ENCODE measurements at places on chromosomes 11 and 22.
A peak's percentile ranks its signal among the peaks of the same experiment; 100 is the strongest.

- no peak for DNase-seq
Observed at GRCh38 chr11:61544466-61544865, 35.9 kb downstream of the LRRC10B start.

GRCh38 chr22:41752011-41752970, 48.2 kb upstream of the CCDC134 start:
- no peak for DNase-seq

DNA sequence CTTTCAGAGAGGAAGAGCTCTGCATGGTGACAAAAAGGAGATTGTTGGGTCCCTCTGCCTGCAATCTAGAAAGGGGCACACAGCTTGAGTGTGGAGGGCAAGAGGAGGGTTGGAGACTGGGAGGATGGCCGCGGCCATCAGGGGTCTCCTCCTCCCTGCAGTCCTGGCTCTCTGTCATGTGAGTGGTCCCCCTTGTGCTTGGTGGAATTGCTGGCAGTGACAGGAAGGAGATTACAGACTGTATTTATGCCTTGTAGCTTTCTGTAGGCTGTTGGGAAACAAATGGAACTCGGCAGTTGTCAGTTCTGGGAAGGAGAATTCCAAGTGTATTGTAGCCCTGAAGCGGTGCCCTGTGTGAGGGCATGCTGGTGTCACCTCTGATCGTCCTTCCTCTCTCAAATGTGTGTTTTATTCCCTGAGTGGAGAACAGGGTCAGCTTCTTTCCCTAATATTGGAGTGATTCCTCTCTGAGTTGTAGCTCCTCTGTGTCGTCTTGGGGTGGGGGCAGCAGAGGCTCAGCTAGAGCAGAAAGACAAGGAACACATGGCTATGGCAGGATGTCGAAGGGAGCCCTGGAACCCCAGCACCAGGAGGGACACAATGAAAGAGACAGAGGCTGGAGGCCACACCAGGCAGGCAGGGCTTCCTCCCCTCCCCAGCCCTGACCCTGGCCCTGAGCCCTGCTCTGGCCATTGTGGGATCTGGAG, 163.1 kb downstream of the PKNOX2 start:
- no peak for DNase-seq

GRCh38 chr11:93936460-93936859, 84.7 kb upstream of the HEPHL1 start:
- no peak for DNase-seq

GRCh38 chr11:114258696-114259095, 37.5 kb upstream of the NNMT start:
- DNase-seq = no peak

- no peak for DNase-seq
Observed at GRCh38 chr11:91796999-91797398, 427.6 kb upstream of the FAT3 start.

DNA sequence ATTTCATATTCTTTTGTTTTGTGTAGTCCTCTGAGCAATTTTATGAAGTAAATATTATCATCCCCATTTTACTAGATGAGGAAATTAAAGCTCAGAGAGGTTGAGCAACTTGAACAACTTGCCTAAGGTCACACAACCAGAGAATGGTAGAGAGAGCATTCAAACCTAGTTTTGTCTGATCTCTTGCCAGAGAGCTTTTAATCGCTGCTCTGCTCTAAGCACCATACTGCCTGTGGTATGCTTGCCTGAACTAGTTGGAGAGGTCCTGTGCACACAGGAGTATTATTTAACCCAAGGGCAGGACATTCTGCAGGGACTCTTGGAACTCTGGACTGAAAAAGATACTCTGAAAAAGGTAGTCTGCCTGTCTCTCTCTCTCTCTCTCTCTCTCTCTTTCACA, 38.5 kb downstream of the TRAF6 start:
- DNase-seq = no peak

DNA sequence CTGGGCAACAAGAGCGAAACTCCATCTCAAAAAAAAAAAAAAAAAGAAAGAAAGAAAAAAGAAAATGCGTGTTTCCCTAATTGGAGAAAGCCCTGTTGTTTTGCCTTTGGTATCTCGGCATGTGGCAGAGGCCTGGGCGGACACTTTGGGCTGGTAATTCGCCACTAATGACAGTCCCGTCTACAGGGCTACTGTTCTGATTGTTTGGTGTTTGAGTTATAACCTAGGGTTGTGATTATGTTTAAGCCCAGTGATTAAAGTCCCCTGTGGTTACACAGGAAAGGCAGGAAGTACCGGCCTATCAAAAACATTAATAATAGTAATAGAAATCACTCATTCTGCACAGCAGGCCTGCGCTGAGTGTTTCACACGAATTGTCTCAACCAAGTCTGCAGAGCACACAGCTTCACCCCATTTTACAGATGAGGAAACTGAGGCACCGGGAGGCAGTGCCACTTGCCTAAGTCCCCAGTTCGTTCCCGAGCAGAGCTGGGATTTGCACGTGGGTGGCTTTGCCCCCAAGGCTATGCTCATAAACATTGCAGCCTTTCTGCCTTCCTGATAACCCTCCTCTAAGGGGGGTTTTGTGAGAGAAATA, 39.1 kb upstream of the GRAMD4 start:
- DNase-seq = no peak

DNA sequence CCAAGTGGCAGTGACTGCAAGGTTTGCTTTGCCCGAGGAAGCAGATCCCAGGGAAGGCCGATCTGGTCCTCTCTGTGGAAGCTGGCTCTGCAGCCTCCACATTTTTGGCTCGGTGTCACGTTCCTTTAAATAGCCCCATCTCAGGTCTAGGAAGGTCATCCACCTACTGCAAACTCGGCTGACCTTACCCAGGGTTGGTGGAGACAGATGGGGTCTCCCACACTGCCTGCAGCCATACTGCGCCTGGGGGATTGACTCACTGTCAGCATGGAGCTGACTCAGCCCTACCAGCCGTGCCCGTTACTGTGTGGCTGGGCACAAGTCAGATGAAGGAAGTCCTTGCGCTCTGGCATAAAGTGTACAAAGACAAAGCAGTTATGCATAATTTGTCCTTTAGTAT, 16.9 kb downstream of the CDPF1 start:
- DNase-seq = peak; percentile 54

GRCh38 chr11:72724021-72724551, 28.1 kb downstream of the ARAP1 start:
- no peak for DNase-seq

DNA sequence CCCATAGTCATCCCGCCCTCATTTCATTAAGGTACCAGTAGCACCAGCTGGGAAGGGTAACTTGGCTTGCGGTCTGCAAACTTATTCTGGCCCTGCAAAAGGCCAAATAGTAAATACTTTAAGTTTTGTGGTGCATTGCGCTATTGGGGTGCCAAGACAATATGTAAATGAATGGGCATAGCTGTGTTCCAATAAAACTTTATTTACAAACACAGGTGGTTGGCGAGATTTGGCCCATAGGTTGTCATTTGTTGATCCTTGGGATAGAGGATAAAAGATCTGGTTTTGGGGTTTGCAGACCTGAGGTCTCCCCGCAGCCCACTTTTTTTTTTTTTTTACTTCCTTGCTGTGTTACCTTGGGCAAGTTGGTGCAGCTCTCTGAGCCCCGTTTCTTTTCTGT, 127.4 kb downstream of the MIAT start:
- no peak for DNase-seq

- no peak for DNase-seq
Observed at GRCh38 chr11:134480136-134480712, 68.2 kb upstream of the B3GAT1 start.

- DNase-seq = no peak
Observed at GRCh38 chr22:25357132-25357455, 137.7 kb downstream of the CRYBB2 start.

GRCh38 chr22:30574997-30575671, 669 bp upstream of the GAL3ST1 start:
- DNase-seq = no peak

- no peak for DNase-seq
Observed at GRCh38 chr11:73095613-73096012, 46.5 kb downstream of the FCHSD2 start.

- no peak for DNase-seq
Observed at GRCh38 chr11:73321604-73322381, 13.7 kb downstream of the ARHGEF17 start.

DNA sequence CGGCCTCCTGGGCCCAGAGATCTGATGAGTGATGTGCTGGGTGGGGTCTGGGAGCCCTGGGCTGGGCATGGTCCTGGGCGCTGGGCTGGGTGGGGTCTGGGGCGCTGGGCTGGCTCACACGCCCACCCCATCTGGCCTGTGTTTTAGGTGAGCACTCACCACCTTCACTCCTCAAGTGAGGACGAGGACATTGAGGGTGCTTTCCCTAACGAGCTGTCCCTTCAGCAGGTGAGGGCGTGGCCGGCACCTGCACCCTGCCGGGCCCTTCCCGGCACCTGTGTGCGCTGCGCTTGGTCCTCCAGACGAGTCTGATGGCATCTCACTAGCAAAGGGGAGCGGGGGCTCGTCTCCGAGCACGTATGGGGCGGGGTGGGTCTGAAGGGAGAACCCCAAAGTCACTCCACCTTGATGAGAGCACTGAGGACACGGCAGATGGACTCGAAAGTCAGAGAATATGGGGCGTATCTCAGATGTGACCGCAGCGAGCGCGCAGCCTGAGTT, 37.9 kb downstream of the SBF1 start:
- DNase-seq = no peak

DNA sequence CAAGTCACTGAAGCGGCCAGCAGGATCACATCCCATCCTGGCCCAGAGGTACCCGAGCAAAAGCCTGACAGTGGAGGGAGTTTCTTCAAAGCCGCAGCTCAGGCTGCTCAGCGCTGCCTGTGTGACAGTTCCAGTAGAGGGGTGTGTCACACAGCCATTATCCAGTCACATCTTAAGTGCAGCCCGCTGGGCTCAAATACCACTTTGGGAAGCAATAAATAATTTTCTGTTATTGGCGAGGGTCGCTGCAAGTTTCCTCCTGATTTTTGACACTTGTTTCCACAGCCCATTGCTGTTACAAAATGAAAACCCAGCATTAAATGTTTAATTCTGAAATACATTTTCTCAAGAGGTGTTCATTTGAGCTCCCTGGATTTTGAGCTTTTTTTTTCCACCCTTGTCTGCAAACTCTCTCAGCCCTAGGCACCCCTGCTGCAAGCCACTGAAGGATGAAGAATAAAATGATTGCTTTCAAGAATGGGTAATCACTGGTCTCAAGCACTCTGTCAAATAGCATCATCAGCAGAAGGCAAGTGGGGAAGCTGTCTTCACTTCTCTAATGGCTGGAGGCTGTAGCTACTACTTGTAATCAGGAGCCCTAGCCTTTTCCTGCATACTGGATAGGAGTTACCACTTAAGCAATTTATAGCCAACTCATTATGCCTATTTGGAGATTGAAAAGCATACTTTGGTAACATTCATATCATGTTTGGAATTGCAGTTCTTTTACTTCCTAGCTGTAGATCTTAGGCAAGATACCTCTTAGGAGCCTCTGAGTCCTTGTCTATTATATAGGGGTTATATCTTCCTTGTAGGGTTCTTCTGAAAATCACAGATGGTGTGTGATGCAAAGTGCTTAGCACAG, 373.7 kb downstream of the METTL15 start:
- DNase-seq = no peak

GRCh38 chr11:27717801-27718229, 17.6 kb upstream of the BDNF start:
- DNase-seq = no peak

GRCh38 chr11:132994966-132995365, 537.3 kb downstream of the OPCML start:
- no peak for DNase-seq

DNA sequence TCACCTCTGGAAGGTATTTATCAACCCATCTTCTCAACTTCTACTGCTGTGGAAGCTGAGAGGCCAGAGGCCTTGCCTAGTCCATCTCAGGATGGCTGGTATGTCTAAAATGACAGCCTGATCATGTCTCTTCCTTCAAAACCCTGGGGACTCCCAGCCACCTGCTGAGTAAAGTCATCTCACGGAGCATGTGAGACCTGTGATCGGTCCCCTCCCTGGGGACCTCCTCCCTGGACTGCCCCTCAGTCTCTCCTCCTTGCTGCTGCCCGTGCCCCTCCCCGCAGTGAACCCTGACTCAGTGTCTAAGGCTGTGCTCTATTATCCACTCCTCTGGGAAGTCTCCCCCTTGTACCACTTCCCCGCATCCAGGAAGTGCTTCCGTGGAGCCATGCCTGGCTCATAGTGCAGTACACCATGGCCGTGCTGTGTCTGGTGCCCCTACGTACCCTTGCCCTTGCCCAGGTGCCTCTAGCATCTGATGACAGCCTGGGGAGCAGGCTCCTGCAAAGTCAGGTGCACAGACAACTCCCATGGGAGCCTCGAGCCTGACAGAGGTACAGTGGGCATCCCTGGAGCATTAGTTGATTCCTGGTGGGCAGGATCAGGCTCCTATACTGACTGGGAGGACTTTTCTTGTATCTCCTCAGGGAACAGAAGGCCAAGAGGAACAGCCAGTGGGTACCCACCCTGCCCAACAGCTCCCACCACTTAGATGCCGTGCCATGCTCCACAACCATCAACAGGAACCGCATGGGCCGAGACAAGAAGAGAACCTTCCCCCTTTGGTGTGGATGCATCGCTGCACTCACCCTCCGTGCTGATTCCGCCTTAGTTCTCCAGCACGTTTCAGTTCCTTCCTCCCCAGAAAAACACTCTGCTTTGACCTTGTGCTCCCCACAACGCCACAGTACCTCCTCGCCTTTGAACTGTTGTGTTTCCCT, 13.8 kb downstream of the SMARCB1 start:
- no peak for DNase-seq

GRCh38 chr22:26846645-26847044, 189.3 kb downstream of the MIAT start:
- DNase-seq = no peak

- peak; percentile 15 for DNase-seq
Observed at GRCh38 chr11:126544108-126545056, 188.9 kb downstream of the ST3GAL4 start.

- DNase-seq = no peak
Observed at GRCh38 chr22:32535531-32536190, 61.0 kb downstream of the FBXO7 start.

GRCh38 chr11:103279821-103280220, 170.6 kb downstream of the DYNC2H1 start:
- DNase-seq = no peak

DNA sequence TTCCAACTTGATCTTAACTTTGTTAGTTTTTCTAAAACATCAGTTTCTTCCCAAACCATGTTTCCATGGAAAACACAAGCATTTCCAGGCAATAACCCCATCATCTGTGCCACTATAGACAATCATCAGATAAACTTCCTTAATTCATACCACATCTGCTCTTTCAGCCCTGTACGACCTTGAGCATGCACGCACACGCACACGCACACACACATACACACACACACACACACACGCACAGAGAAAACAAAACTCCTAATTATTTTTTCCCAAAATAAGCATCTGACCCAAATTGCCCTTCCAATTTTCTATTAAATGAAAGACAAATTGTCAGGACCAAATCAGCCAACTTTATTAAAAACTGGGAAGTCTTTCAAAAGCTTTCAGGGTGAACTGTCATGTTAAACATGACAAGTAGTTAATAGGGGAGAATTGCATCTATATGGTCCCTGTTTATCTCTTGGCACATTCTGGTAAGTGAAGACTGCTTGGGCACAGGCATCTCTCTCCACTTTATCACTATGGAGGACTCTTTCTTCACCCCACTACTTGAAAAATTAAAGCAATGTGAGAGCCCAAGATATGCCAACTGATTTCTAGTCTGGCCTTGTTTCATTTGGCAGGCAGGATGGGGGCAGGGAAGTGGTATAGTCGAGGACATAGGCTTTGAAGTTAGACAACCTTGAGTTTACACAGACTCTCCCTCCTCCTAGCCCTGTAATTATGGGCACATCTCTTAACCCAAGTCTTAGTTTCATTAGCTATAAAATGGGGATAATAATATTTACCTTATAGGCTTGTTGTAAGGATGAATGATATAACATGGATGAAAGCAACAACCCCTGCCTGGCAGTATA, 15.1 kb downstream of the ADM start:
- DNase-seq = no peak

GRCh38 chr11:16945671-16946469, 68.3 kb downstream of the PLEKHA7 start:
- DNase-seq = no peak

Measured in retinal pigment epithelial cell (primary cell).